ENCODE measurements at places on chromosomes 1 and 21.

- DNase-seq, result peak; percentile 28
These were observed 129.8 kb upstream of the USH2A start for GRCh38 chr1:216553040-216553439.

DNA sequence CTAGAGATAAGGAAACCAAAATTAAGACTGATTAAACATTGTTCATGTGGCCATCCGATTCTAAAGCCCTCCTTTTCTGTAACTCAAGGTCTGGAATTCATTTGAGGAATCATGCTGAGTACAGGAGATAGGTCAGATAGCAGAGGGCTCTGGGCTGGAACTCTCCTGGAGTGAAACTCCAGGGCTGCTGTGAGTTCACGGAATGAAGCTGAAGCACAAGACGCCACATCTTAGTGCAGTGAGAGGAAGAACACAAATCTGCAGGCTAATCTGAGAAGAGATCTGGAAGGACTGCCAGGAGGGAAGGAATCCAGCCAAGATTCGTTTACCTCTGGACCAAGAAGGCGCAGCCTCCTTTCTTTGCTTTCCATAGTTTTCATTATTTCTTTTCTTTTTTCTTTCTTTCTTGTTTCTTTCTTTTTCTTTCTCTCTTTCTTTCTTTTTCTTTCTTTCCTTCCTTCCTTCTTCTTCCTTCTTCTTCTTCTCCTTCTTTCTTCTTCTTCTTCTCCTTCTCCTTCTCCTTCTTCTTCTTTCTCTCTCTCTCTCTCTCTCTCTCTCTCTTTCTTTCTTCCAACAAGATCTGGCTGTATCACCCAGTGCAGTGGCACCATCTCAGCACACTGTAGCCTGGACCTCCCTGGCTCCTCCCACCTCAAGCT lies 74.8 kb upstream of the ATP1B1 start:
- peak; percentile 7 for DNase-seq

GRCh38 chr1:184828369-184828717 lies 73.7 kb upstream of the EDEM3 start:
- no peak for DNase-seq

GRCh38 chr1:93712741-93713140 lies 31.1 kb upstream of the BCAR3 start:
- DNase-seq, result no peak

DNA sequence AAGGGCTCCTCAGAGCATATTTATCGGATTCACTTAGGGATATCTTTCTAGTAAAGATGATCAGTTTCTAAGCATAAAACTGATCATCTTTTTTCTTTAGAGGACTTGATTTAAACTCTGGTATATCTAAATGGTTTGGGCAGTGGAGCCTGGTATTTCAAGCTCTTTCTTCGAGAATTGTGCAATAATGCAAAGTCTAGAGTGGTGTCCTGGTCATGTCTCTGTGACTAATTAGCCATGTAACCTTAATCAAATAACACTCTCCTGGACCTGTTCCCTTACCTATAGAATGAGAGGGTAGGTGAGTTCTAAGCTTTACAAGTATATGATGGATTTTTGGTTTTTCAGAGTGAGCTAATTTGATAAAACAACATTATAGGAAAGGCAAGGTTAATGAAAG lies 225.2 kb downstream of the RPS6KC1 start:
- no peak for DNase-seq

GRCh38 chr1:186738926-186739325 lies 58.7 kb upstream of the PTGS2 start:
- DNase-seq, result no peak

- DNase-seq, result no peak
These were observed 151.2 kb downstream of the KIF26B start for GRCh38 chr1:245306020-245306419.

- no peak for DNase-seq
These were observed 5.4 kb downstream of the BCAN start for GRCh38 chr1:156647351-156647750.

DNA sequence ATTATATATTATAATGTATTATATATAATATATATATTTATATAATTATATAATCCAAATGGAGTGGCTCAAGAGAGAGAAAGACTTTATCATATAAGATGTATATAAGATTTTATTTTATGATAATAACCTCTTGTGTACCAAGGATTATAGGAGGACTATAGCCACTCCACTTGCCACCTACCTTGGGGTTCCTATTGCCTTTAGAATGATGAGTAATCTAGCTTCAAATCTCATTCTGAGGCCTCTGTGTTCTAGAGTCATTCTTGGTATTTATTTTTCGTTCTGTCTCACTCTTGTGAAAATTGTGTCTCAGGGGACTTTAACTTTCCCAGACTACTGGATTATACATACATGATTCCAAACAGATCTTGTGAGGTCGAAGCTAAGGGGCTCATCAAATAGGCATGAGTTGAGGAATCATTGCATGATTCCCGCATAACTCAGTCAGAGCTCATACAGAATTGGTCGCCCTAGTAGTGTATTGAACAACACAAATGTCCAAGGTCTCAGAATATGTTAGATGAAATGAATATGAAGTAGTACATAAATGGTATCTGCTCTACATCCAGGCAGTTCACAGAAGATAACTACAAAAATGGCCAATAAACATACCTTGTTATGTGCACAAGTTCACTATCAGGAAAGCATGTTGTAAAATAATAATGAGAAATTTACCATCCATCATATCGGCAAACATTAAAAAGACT lies 159.5 kb upstream of the RNPC3 start:
- no peak for DNase-seq

DNA sequence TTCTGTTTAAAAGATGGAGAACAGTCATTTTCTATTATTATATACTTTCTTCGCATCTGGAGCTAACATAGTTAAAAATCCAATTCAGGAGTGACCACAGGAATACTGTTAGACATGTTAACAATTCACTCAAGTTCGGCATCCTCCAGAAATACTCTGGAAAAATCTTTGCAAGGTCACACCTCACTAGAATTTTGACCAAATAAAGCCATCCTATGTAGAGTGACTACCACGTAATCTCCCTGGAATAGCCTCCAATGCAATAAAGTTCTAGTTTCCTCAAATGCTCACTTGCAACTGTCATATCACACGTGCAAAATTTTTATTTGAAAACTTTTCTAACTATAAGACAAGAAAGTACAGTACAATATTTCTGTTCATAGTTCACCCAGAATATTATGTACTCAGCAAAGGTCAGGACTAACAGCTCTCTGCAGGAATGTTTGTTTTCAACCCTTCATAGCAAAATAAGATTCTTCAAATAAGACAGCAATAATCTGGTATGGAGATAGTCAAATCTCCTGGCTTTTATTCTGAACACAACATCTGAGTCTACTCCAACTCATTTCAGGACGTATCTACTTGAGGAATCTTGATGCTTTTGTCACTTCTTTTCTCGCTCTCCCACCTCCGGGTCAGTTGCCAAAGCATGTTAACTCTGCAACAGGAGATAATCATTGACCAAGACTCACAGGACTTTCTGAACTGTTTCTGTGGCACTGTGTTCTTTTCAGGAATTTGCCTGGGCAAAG lies 82.6 kb downstream of the GDAP2 start:
- no peak for DNase-seq

DNA sequence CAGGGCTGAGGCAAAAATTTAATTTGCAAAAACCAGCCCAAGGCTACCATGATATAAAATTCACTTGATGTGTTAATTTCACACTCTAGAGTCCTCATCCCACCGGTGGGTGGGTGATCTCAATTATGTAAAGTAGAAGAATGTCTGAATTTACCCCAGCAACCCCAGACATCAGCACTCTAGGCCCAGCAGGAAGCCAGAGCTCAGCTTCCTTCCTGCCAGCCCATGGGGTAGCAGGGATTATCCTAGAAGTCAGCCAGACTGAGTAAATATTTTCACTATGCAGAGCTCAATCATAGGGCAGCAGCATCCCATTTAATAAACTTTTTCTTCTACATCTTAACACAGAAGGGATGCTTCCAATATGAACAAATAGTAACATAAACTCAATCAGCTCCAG lies 71.0 kb downstream of the SIPA1L2 start:
- peak; percentile 56 for DNase-seq

DNA sequence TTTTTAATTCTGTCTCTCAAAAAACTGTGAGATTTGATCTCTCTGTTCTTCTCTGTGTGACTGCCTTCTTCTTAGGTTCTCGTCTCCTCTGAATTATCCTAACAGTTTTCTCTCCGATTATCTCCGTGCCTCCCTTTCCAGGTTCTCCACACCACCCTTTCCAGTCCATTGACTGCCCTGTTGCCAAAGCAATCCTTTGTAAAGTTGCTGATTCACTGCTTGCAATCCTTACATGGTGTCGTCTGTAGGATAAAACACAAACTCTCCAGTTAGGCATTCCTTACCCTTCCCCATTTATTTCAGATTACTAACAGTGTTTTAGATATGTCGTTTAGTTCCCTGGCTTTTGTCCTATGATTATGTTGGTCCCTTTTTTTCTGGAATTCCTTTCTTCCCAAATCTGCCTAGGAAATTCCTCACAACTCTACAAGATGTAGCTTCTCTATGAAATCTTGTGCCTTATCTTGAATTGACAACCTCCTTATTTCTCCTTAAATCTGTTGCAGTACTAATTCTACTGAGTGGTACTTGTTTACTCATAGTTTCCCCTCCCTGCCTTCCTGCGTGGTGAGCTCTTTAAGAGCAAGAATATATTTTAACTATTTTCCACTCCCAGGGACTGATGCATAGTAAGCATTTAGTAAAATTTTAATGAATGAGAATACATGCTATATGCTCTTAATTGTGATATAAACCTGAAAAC lies 22.3 kb downstream of the RCOR3 start:
- peak; percentile 5 for DNase-seq

- DNase-seq, result no peak
These were observed 21.6 kb upstream of the SERBP1 start for GRCh38 chr1:67451815-67452214.

DNA sequence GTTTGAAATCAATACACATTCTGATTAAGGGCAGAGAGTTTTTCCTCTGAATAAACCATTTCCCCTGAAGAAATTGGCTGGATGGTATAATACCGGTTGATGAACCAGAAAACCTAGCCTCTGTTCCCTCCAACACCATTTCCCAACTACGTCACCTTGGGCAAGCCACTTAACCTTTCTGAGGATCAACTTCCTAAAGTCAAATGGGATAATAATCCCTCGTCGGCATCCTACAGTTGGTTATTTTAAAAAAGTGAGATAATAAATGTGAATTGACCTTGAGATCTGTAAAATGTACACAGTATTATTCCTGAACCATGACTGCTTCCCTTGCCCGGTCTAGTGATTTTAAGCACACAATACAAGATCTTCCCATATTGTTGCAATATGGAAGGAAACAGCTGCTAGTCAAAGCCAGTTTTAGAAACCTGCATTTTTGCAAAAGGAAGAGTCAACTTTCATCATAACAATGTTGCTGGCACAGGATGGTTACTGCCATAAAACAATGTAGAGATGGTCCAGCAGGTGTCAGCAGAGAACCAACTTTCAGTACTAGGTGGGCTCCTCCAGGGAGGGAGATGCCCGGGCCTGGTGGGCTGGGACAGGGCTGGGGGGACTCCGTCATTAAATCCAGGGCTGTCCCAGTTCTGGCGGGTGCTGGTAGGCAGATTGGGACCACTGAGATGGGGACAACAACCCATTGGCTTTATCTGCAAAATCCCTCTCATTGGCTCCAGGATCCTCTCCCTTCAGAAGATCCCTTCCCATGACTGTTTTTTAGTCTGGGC lies 5.2 kb upstream of the HLX start:
- peak; percentile 84 for DNase-seq

DNA sequence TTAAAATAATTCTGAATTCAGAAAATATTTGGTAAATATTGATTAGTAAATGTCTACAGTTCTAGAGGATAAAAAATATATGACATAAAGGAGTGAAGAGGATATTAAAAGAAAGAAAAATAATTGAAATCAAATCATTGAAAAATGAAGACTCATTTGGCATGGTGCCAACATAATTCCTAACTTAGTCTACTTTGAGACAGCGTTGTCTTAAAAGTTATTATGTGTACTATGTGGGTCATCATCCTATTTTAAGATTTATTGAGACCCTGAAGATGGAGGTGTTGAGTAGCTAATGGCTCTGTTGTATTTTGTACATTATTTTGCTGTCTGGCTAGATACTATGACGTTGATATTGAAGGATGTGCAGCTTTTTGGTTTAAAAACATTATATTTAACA lies 156.7 kb upstream of the PTGFR start:
- DNase-seq, result no peak

- no peak for DNase-seq
These were observed 13.5 kb upstream of the CACNA1E start for GRCh38 chr1:181469829-181470228.

DNA sequence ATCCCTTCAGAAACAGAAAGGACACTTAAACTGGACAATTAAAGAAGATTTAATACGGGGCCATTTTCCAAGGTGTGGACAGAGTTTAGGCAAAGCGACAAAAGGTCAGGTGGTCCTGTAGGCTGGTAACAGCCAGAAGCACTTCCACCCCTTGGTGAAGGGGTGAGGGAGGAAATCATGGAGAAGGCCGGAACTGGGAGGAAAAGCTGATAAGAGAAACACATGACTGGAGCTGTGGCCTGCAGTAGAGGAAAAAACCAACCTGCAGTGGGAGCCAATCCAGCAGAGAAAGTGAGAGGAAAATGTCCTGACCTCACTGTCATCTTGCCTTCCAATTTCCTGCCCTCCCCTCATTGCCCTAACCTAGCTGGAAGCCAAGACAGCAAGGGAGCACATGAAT lies 249.8 kb downstream of the LMO4 start:
- no peak for DNase-seq

GRCh38 chr21:16305686-16306085 lies 575.9 kb downstream of the USP25 start:
- DNase-seq, result no peak

DNA sequence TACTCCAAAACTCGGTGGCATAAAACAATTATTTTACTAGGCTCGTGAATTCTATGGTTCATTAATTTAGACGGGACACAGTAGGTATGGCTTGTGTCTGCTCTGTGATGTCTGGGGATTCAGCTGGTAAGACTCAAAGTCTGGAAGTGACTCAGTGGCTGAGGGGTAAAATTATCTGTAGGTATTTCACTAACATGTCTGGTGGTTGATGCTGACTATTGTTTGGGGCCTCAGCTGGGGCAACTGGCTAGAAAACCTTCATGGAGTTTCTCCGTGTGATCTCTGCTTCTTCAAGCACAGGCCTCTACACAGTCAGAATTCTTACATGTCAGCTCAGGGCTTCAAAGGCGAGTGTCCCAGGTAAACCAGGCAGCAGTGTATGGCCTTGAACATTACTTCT lies 41.2 kb upstream of the KLF17 start:
- DNase-seq, result no peak
